ENCODE measurements at places on chromosomes 13 and 19.

DNA sequence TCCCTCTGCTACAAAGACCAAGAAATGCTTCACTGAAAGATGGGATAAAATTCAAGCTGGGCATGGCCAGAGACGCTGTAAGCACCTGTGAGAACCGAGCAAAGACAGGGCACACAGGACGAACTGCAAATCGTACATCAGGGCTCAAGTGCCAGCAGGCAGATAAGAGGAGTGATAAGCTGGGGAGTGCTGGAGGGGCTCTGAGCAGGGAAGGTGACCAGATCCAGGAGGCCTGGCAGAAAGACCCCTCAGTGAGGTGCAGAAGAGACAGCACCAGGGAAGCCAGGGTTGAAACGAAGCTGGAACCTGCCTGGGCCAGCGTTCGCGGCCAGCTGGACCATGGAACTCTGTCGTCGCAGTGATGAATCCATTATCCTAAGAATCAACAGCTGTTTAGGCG is 10.2 kb downstream of the RAB20 start:
- DNase-seq, result no peak

DNA sequence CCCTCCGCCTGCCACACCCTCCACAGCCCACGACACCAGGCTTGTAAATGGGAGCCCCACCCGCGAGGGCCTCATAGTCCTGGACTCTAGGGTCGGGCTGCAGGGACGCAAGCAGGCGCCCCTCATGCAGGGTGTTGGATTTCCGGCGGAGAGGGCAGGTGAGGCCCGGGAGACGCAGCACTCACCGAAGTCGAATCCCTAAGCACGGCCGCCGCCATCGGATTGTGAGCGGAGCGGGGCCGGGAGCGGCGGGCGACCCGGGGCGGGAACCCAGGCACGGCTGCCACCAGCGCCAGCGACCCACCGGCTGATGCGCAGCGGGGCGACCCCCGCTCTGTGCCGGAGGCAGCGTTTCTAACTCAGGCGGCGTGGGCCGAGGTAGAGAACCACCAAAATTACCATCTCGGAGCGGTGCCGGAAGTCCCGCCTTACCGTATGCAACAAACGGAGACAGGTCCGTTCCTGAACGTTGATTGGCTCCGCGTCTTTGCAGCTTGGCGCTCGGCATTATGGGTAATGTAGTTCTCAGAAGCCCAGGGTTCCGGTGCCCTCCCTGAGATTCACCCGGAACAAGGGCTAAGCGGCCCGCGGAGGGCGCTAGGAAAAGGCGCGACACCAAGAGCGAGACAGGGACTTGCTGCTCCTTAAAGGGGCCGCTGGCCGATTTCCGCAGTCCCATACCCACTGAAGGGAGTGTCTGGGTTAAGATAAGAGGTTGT is at the start of gene ZNF416:
TSS of gene ZNF416 (minus strand) at position 425 of the 719 bp plus-strand sequence. CDS start at position 218, 207 bp downstream.
- DNase-seq, result peak; percentile 97

DNA sequence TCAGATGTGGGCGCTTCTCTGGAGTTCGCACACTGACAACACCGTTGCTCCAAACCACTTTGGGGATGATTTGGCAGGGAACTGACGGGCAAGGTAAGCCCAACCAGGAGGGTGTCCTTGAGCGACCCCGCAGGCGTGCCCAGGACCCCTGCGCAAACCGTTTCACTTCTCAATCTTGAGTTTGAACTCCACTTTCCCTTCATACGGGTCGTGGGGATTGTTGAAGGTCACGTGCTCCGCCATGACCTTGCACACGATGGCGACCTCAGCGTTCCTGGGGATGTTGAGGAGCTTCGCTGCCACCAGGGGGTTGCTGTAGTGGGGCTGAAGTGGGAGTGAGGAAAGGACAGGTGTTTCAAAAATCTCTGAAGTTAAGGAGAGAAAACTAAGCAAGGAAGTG is 8.8 kb downstream of the ATP4B start:
- peak; percentile 87 for DNase-seq

- DNase-seq, result no peak
These were observed 64.2 kb upstream of the GTF2F2 start for GRCh38 chr13:45055902-45056648.

- no peak for DNase-seq
These were observed 3.5 kb upstream of the CIRBP start for GRCh38 chr19:1265615-1266128.

DNA sequence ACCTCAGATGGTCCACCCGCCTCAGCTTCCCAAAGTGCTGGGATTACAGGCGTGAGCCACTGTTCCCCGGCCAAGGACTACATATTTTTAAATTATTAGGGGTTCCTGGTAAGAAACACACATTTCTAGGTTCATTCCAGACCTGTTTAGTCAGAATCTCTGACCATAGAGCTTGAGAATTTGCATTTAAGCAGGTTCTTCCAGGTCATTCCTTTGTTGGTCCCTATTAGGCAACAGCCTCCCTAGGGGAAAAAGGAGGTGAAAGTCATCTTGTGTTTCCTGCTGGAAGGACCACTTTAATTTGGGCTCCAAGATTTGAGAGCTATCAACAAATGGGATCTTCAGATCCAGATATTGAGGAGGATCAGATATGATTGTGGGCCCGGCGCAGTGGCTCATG is 16.3 kb downstream of the S1PR2 start:
- DNase-seq, result no peak

DNA sequence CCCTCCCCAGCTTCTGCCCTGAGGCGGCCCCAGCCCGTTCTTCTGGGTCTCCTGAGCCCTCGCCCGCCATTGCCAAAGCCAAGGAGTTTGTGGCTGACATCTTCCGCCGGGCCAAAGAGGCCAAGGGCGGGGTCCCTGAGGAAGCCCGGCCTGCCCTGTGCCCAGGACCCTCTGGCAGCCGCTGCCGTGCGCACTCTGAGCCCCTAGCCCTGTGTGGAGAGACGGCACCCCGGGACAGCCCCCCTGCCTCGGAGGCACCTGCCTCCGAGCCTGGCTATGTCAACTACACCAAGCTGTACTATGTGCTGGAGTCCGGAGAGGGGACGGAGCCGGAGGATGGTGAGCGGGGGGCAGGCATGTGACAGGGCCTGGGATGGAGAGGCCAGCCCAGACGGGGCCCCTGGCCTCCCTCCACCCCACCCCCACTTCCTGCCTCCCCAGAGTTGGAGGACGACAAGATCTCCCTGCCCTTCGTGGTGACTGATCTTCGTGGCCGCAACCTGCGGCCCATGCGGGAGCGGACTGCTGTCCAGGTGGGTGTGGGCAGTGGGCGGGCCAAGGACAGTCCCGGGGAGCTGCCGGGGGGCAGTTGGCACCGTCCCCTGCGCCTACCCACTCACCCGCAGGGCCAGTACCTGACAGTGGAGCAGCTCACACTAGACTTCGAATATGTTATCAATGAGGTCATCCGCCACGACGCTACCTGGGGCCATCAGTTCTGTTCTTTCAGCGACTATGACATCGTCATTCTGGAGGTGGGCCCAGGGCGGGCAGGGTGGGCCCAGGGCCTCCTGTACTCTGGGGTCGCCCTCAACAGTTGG is 7.0 kb downstream of the DCAF15 start:
- DNase-seq, result no peak

DNA sequence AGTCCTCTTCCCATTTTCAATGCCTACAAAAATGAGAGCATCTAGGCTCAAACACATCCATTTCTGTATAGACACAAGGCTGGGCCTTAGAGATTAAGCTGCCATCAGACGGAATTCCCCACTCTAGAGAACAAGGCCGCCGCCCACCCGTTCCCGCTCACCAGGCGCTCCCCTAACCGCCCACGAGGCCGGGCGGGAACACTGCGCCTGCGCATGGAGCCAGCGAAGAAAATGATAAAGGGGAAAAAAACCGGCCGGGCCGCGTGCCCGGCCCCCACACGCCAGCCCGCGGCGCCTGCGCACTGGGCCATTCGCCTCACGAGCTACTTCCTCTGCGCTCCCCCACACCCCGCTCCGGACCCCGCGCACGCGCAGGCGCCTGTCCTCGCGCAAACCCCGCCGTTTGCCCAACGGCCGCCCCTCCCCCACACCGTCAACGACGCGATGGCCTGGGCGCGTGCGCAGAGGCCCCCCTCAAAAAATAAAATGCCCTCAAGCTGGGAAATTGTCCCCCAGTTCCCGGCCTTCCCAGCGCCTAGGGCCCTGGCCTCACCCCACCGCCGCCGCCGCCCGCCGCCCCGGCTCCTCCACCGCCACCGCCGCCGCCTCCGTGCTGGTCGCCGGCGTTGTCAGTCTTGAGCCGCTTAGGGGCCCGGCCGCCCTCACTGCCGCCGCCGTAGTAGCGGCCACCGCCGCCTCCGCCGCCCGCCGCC is 483 bp downstream of the HNRNPL start:
- peak; percentile 97 for DNase-seq

GRCh38 chr19:42285541-42285941 is 16.4 kb upstream of the PRR19 start:
- DNase-seq, result no peak

GRCh38 chr19:35757231-35757748 is 461 bp upstream of the HSPB6 start:
- DNase-seq, result peak; percentile 16

Data from SHP77 (cell line).